Hematopoietic multipotent progenitor cell treated with erythropoietin and hydrocortisone succinate and interleukin-3 and kit ligand, for 15 days (in vitro differentiated cells): ENCODE measurements at places on chromosomes 1 and 21.

DNA sequence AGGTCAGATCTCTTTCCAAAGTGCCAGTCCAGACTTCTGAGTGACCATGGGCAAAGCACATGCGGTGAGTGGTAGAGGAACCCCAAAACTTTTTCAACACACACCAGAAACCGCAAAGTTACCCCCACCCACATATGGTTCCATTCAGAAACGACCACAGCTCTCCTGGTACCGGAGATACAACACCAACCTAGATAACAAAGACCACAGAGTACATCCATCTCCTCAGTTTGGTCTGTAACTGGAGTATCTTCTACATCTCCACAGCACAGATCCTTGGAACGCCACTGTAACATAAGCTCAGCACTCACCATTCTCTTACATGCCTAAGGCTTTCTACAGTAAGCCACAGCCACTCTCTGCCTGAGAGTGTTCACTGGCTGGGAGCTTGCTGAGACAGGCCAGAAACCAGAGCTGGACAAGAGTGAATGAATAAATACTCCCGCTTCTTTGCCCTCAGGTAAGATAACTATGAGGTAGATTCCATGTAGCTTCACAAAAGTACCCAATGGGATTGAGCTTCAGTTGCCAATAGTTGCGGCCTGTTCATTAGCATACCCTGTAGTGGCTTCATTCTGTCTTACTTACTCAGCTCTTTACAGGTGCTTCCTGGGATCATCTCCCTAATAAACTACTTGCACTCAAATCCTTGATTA is 81.8 kb downstream of the SMYD3 start:
- DNase-seq = no peak

DNA sequence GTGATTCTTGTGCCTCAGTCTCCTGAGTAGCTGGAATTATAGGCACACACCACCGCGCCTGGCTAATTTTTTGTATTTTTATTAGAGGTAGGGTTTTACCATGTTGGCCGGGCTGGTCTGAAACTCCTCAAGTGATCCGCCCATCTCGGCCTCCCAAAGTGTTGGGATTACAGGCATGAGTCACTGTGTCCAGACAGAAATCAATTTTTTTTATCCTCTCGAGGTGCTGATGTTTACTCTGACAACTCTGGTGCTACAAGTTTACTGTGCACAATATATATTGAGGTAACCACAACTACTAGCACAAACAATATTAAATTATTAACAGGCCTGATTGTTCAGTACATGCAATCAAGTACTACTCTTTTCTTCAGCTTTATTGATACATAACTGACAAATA is 39.7 kb downstream of the F13B start:
- no peak for DNase-seq

DNA sequence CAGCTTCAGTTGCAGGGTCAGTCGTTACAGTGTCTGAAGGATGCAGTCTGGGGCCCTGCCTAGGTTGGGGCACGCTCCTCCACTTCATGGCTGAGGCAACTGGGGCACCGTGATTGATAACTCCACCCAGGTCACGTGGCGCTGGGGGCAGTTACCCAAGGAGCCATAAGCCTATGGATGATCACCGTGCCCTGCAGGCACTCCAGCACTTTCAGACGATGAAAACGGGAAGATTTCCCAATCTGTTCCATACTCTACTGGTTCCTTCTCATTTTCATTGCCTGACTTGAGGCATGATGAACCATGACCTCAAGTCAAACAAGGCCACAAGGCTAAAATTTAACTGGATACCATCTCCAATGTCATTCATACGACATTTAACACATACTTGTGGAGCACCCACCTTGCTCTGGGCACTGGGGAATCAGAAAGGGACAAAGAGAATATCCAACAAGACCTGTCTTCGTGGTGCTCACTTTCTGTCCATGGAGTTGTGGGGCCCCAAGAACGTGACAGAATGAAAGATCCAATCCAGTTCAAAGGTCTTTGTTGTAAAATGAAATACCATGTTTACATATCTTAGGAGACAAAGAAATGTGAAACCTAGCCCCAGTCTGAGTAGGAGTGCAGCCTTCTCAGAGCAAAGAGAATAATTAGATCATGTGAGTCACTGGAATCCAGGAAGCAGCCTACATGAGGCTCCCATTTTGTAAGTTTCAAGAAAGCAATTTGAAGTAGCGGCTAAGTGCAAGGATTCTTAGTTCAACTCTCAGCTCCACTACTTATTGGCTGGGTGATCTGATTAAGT is 39.4 kb upstream of the SPOCD1 start:
- DNase-seq = no peak

- no peak for DNase-seq
These were observed 610.3 kb upstream of the TMPRSS15 start for GRCh38 chr21:19013916-19014315.

DNA sequence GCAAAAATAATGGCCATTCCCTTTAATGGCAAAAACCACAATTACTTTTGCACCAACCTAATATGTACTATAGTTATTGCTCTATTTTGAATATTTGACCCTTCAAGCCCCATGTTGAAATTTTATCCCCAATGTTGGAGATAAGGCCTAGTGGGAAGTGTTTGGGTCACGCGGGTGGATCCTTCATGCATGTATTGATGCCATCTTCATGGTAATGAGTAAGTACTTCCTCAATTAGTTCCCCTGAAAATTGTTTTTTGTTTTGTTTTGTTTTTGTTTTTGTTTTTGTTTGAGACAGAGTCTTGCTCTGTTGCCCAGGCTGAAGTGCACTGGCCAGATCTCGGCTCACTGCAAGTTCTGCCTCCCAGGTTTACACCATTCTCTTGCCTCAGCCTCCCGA is 9.8 kb upstream of the USP25 start:
- DNase-seq = no peak

GRCh38 chr1:206824331-206824730 is 41.1 kb upstream of the IL20 start:
- DNase-seq = no peak

DNA sequence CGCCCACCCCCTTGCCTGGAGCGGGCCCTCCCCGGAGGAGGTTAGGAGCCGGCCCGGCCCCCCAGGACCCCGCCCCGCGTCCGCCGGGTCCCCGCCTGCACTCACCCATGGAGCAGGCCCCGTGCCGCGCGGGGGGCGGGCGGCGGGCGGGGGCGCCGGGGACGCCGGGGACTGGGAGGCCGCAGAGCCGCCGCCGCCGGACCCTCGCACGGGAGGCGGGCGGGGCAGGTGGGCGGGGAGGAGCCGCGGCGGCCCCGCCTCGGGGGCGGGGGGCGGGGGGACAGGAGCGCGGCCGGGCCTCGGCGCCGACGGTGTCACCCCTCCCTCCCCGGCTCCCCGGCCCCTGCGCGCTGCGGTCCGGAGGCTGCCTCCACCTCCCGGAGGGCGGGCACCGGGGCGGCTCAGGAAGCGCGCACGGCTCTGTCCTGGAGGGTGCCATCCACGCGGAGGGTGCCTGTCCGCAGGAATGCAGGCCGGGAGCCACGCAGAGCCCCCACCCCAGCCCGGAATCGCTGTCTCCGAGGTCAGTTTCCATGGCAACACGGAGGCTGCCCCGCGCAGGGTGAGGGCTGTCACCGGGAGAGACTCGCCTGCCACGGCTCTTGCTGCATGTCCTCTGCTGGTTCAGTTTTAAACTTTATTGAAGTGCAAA is 5.9 kb upstream of the PLEKHG5 start:
- no peak for DNase-seq

- DNase-seq = no peak
These were observed 55.6 kb downstream of the GALNT2 start for GRCh38 chr1:230122366-230123279.

- DNase-seq = no peak
These were observed 12.8 kb downstream of the PRDM15 start for GRCh38 chr21:41866274-41866809.

- DNase-seq = no peak
These were observed 30.8 kb downstream of the IER5 start for GRCh38 chr1:181119093-181119989.

- no peak for DNase-seq
These were observed 228.8 kb downstream of the PBX1 start for GRCh38 chr1:164787834-164788231.

DNA sequence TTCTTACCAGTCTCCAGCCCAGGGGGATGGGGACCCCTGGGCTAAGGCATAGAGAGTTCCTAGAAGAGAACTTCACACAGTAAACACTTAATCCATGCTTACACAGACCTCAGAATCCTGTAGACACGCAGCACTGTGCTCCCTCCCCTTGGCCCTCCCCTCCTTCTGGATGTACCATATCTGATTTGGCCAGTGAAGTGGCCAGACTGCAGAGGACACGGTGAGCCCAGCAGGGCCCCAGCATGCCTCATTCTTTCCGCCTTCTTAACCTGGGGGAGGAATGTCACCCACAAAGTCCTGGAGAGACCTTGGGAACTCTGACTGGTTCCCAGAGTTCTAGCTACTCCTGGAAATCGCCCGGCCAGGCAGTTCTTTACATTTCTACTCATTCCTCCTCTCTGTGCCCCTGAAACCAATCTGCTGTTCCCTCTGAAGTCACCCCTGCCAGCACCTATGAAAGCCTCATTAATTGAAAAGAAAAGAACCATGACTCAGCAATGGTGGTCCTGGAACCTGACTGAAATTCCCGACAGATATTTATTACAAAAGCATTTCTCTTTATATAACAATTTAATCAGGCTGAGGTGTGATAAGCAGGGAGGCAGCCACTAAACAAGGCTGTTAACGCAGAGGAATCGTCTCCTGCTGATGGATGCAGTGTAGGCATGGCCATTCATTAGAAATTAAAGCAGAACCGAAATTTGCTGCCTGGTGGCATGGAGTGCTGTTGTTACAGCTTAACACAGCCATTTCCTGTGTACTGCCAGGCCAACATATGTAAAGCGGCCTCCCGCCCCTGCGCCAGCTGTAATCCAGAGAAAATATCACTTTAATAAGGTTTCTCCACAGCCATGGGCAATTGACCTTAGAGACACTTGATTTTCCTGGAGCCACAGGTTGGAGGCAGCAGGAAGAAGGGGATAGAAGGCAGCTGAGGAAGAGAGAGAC is 74.6 kb upstream of the KCND3 start:
- no peak for DNase-seq

GRCh38 chr1:55446351-55446750 is 231.2 kb upstream of the USP24 start:
- DNase-seq = no peak

DNA sequence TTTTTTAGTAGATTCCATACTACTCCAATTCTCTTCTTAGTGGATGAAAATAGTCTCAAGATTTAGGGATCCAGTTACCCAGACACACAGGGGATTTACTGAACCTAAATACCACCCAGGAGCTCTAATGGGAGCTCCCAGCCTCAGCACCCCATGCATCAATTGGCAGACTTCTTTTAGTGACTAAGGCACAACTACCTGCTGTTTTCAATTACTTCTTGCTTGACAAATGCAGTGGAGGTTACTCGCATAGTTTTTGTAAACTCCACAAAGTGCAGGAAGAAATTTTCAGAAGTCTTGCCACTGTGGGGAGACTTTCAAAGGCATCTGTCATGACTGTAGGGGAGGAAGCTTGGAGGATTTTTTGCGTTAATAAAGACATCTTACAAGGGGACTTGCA is 35.5 kb upstream of the MAP10 start:
- no peak for DNase-seq

DNA sequence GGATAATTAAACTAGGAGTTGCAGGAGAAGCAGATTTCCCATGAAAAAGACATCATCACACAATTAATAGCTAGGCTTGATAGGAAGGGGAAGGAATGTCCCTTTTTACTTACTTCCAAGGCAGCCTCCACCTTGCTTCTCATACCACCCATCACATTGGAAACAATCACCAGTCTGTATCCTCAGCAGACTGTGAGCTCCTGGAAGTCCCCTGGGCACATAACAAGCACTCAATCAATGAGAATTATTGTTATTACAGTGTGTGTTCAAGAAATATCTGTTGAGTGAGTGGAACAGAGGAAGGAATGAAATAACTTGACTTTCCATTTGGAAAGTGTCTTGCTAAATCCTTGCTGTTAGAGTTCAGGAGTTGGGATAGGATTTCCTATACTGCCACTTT is 36.2 kb downstream of the HIVEP3 start:
- no peak for DNase-seq

DNA sequence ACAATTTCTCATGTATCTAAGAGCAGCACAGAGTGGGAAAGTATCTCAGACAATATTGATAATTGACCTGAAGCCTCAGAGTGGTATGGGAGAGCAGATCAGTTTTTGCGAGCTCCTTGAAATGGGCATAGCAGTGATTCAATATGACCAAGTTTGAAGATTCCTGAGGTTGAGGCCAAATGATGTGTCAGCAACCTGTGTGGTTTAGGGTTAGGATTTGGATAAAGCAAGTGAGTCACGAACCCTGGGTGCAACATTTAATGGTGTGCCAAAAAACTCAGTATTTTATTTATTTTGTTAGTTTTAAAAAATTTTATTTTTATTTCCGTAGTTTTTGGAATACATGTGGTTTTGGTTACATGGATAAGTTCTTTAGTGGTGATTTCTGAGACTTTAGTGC is 92.5 kb upstream of the C21orf91 start:
- no peak for DNase-seq

- no peak for DNase-seq
These were observed 61.1 kb downstream of the SLC45A1 start for GRCh38 chr1:8378981-8379470.

DNA sequence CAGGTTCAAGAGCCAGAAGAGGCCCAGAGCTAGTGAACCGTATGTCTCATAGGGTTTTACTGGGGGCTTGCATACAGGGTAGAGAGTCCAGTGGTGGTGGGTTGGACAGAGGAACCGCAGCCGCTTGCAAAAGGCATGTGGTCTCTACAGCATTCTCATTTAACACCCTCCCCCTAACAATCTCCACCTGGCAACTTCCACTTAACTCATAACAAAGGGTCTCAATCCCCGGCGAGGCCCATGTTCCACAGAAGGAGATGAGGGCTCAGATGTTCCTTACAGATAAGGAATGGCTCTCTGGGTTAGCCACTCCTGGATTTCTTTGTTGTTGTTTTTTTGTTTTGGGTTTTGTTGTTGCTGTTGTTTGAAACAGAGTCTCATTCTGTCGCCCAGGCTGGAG is 106.1 kb downstream of the APP start:
- no peak for DNase-seq

- no peak for DNase-seq
These were observed 9.9 kb downstream of the LMO4 start for GRCh38 chr1:87338566-87338965.

- DNase-seq = no peak
These were observed 110.1 kb downstream of the POU2F1 start for GRCh38 chr1:167330601-167331293.

DNA sequence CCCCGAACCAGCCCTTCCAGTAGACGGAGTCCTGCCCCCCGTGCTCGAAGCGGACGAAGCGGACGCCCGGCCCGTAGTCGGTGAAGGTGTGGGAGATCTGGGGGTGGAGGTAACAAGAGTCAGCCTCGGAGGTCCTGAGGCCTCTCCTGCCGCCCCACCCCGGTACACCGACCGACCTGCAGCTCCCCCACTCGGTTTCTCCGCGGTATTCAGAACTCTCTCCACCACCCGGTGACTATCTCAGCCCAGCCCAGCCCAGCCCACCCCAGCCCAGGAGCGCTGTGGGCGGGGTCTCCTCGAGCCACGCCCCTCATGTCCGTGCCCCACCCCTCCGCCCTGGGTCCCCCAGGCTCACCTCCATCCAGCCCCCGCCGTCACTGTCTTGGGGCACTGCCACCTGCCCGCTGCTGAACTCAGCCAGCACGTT is 5.5 kb downstream of the FBXO2 start:
- DNase-seq = peak; percentile 26
